Omental fat pad (tissue), 4 donors: ENCODE measurements at places on chromosomes 13 and 19.

- DNase-seq, result no peak
These were observed 21.1 kb downstream of the TLE2 start for GRCh38 chr19:3007975-3008374.

DNA sequence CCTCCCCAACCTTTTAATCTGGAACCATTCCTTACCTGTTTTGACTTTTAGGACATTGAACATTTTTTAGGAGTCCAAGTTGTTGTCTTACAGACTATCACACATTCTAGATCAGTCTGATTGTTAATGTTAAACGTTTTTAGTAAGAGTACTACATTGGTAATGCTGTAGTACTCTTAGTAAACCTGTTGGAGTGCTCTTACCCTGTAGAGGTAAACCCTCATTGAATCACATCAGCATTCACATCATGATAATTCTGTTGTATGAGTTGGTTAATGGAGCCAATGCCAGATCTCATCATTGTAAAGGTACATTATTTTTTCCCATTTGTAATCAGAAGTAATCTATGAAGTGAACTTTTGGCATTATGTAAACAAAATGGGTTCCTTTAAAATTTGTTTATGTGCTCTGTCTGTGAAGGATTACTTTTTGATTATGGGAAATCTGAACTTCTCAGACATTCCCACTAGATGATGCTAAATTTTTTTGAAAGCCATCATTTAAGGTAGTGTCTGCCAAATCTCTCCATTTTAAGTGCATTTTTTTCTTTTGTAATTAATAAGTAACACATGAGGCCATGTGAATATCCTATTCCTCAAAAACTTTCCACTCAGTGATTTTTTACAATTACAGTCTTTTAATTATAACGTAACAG, 55.2 kb downstream of the VWA8 start:
- DNase-seq, result no peak

DNA sequence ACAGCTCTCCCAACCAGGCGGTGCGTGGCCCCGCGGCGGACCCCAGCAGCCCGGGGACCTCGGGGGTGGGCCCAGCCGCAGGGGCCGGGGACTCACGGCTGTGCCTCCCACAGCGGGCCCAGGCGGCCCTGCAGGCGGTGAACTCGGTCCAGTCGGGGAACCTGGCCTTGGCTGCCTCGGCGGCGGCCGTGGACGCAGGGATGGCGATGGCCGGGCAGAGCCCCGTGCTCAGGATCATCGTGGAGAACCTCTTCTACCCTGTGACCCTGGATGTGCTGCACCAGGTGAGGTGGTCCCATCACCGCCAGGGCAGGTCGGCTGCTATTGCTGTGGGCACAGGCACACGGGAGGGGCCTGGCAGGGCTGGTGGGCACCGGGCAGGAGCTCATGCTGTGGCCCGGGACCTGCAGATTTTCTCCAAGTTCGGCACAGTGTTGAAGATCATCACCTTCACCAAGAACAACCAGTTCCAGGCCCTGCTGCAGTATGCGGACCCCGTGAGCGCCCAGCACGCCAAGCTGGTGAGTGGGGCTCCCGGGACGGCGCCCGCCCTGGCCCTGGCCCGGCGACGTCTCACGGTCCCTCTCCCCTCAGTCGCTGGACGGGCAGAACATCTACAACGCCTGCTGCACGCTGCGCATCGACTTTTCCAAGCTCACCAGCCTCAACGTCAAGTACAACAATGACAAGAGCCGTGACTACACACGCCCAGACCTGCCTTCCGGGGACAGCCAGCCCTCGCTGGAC, 7.3 kb downstream of the PTBP1 start:
- DNase-seq, result no peak

DNA sequence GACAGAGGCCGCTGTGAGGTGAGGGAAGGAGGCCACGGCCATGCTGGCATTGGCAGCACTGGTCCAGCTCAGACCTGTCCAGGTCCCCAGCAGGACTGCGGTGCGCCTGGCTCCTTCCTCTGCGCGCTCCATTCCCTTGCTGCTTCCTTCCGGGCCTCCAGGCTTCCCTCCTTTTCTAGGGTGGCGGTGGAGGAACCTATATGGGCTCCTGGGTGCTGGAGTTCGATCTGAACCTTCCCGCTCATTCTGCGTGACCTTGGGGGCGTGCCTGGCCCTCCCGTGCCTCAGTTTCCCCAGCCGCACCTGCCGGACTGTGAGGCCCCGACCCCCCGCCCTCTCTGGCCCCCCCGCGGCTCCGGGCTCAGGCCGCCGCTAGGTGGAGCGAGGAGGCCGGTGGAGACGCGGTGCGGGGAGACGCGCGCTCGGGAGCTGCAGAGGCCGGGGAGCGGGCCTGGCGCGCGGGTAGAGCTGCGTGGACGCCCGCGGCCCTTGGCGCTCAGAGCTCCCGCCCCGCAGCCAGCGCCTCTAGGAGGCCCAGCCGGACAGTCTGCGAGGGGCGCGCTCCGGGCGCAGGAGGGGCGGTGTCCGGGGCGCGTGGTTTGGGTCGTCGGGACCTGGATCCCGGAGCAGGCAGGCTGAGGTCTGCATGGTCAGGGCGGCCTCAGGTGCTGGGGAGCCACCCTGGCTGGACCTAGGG, 29.9 kb downstream of the EFNA2 start:
- no peak for DNase-seq

GRCh38 chr13:43377973-43378372, 354.6 kb downstream of the DNAJC15 start:
- no peak for DNase-seq

DNA sequence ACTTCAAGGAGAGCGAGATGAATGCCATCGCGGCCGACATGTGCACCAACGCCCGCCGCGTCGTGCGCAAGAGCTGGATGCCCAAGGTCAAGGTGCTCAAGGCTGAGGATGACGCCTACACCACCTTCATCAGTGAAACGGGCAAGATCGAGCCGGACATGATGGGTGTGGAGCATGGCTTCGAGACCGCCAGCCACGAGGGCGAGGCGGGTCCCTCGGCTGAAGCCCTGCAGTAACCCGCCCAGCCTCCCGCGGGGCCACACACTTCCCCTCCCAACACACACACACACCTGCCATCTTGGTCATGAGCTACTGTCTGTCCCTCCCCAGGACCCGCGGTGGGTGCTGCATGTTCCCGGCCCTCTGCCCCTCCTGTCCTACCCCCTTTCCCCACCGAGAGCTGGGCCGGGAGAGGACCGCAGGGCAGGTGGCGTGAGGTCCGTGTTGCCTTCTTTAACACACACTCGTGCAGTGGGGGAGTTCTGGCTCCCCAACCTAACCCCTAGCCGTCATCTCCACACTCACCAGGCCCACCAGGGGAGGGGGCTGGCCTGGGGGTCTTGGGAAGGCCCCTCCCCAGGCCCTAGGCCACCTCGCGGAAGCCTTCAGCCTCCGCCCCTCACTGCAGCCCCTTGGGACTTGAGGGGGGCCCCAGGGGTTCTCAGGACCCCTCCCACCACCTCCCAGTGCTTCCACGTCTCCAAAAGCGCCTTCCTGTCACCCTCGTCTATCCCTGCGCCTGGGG, 11.8 kb downstream of the STX10 start:
- no peak for DNase-seq
